ENCODE measurements at places on chromosomes 3 and 15. TPM values are rescaled to one million over a fixed set of nuclear protein-coding genes. Genes with fewer than 3 reads are reported as not detected.

DNA sequence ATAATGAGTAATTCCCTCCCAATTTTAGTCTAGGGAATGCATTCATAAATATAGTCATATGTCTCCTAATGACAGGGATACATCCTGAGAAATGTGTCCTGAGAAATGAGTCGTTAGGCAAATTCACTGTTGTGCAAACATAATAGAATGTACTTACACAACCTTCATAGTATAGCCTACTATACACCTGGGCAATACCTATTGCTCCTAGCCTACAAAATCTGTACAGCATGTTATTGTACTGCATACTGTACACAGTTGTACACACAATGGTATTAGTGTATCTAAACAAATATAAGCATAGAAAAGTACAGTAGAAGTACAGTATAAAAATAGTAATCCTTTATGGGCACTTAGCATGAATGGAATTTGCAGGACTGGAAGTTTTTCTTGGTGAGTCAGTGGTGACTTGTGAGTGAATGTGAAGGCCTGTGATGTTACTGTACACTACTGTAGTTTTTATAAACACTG, 6.6 kb downstream of the DTWD1 start:
- DNase-seq, result no peak

DNA sequence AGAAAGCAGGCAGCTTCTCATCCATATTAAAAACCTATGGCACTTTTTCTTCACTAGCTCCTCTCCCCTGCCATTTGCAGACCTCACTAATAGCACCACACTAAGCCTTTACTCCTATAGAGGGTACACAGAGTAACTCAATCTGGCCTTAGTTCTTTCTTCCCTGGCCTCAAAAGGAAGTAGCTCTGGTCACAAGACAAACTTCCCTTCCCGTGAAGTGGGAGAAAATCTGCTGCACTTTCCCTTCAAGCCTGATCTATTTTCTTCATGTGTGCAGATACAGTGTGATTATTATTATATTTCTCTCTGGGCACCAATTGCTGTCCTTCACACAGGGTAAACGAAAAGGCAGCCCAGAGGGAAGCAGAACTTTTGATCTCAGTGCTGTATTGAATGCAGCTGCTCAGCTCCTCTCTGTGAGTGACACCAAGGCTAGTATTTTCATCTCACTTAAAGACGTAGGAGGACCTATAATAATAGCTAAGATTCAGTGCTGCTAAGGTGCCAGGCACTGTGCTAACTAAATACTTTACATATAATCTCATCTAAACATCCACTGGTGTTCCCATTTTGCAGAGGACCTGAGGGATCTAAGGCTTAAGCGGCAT, 61.9 kb upstream of the RASGRP1 start:
- DNase-seq, result no peak

- DNase-seq, result no peak
These were observed 146.3 kb downstream of the P3H2 start for GRCh38 chr3:189974359-189974758.

DNA sequence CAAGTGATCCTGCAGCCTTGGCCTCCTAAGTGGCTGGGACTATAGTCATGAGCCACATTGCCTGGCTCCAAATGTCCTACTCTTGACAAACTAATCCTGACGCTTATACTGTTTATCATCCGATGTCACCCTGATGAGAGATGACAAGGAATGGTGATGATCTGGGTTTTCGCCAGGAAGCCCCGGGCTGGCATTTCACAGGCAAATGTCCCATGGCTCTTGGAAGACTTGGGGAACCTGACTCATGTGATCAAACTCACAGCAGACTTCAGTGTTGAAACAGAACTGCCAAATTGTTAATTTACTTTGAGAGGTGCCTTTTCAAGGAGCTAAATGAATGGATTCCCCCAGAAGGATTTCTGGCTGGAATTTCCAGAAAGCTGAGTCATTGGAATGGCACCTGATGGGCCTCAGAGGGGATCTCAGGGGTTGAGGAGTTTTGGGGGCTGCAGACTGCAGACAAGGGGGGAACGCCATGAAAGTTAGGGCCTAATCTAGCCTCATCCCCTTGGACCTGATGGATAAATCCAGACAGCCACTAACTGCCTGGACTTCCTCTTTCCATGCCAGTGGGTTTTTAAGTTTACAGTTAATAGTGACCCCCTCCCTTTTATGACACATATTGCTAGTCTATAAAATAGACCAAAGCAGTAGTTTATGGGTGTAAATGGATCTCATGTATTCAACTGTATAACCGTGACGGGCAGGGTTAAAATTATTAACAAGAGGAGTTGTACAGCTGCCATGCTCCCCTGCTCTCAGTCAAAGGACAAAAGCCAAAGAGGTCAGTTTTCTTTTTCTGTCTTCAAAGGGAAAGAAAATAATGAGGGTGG, 146.6 kb downstream of the CHSY1 start:
- DNase-seq, result no peak

DNA sequence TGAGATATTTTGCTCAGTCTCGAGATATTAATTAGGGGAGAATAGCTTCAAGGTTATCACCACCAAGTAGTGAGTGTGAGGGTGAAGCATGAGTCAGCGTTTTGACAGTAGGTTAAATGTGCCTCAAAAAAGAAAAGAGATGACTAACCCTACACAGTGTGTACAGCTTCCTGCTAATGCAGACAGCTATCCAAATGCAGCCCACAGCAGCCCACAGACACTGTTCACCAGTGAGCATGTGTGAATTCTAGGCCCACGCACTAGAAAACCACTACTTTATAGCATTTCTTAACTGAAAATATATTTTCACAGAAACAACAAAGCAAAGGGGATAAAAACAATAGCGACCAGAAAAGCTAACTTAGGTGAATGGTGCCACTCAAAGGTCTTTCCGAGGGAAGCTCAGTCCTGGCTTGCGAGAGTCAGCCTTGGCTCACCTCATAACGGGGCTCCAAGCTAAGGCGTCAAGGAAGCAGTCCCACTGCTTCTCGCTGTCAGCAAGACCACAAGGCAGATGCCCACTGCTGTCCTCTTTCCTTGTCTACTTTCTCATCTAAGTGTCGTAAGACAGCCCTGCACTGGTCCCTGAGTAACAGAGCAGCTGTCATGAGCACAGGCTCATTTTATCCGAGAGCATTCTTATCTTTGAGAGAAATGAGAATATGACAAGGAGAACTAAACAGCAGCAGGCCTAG, 47.6 kb downstream of the TXNRD3 start:
- DNase-seq, result peak; percentile 49

The MLF1 gene
- total RNA-seq, result 2.8 TPM

- no peak for DNase-seq
These were observed 19.0 kb downstream of the GPR156 start for GRCh38 chr3:120265989-120266388.

DNA sequence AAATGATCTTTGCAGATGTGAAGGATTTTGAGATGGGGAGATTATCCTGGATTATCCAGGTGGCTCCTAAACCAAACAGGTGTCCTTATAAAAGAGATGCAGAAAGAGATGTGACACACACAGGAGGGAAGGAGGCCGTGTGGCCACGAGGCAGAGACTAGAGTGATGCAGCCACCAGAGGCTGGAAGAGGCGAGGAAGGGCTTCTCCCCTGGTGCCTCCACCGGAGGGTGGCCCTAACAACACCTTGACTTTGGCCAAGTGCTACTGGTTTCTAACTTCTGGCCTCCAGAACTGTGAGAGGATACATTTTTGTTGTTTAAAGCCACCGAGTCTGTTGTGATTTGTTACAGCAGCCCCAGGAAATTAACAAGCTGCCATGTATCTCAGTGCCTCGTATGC, 127.1 kb downstream of the ASB7 start:
- DNase-seq, result no peak

The C15orf40 gene
- total RNA-seq, result 12.5 TPM

The CEP63 gene
- 25.7 TPM for total RNA-seq

The SLC24A5 gene
- total RNA-seq, result not detected

- DNase-seq, result no peak
These were observed 78.3 kb upstream of the PPP2R3A start for GRCh38 chr3:135887220-135887619.

The CADM2 gene
- not detected for total RNA-seq

DNA sequence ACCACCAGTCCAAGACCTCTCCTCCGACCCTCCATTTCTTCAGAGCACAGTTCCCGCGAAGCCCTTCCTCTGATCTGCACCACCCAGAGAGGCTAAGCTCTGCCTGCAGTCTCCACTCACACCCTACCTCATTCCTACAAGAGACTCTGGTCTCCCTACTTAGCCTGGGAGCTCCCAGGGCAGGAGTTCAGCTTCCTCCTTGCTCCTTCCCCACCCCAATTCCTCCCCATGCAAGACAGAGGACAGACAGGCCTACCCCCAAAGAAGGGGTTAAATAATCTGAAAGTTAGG, 12.6 kb upstream of the VIPR1 start:
- no peak for DNase-seq

DNA sequence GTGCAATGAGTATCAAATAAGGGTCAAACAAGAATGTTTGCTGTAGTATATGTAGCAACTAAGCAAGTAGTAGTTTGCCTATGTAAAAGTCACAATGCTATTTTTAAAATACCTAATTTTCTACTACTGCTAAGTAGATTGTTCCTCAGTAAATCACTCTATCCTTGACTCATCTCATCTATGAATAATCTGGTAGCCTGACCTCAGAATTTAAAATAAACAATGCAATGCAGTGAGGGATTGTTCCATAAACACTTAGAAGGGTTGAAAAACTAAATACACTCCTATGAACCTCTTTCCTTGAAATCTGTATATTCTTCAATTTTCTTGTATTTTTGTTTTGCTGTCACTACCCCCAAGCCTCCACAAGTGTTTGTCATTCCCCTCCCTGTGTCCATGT, 253.3 kb downstream of the TBC1D5 start:
- no peak for DNase-seq

The GOLGA6B gene
- not detected for total RNA-seq

- DNase-seq, result no peak
These were observed 119.4 kb downstream of the LIPC start for GRCh38 chr15:58551084-58551763.

DNA sequence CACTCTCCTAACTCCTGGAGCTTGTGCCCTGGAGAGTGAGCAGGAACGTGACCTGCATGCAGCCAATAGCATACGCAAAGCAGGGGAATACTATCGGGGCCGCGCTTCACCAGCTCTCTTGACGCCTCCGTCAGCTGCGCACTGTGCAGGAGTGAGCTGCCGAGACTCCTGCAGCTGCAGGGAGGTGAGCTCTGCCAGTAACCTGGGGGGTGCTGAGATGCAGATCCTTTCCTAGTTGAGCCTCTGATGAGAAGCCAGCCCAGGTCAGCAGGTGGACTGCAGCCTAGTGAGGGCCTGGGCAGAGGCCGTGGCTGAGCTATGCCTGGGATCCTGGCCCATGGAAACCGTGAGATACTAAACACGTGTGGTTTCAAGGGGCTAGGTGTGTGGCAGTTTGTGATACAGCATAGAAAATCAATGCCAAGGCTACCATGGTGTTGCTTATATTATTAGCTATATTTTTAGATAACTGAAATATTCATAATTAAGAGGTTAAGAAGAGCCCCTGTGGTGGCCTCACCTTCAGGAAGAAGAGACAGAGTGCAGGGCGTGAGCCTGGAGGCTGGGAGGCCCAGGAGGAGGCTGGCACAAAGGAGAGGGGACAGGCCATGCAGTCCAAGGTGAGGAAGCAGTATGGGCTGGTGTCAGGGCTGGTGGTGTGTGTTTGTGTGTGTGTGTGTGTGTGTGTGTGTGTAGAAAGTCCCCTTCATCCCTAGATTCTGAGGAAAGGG, 5.9 kb upstream of the DNAJB8 start:
- no peak for DNase-seq

GRCh38 chr3:137035631-137036030, 77.8 kb downstream of the IL20RB start:
- no peak for DNase-seq

- no peak for DNase-seq
These were observed 90.2 kb upstream of the LINGO1 start for GRCh38 chr15:77722759-77723460.

The C15orf62 gene
- total RNA-seq, result 1.4 TPM

The SEMA4B gene
- 25.0 TPM for total RNA-seq

The GOLGA6A gene
- 0.82 TPM for total RNA-seq

DNA sequence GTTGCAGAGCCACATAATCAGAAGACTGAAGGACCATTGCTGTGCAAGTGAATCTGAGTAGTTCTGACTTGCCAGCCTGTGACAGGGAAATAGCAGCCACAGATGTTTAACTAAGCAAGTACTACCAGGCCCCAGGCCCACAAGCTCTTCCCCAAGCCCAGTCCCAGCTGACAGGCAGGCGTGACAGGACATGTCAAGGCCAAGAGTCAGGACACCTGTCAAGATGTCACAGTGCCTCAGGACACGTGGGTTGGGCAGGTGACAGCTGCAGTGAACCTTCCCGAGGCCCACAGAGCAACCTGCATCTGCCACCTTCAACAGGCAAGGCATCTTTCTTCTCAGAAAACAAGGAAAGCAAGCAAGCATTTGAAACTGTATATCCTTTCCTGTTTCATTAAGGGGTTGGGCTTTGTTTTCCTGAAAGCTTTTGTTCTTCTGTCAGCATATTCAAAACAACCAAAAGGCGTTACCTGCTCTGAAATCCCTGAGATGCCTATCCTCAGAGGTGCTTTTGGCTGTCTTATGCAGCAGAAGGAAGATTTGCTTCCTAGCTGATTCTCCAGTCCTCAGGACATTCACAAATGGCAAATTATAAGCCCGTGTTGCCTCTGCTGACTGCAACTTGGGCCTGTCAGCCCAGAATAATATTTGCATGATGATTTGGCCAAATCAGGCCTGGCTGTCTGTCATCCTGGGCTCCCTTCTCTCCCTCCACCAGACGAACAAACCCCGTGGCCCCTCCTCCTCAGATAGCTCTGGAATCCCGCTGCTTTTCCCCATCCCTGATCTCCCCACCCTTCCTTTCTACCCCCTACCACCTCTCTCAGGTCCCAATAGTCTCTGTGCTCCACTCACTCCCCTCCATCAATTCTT, 171.8 kb upstream of the WNT5A start:
- DNase-seq, result no peak

The TRPM1 gene
- total RNA-seq, result not detected

DNA sequence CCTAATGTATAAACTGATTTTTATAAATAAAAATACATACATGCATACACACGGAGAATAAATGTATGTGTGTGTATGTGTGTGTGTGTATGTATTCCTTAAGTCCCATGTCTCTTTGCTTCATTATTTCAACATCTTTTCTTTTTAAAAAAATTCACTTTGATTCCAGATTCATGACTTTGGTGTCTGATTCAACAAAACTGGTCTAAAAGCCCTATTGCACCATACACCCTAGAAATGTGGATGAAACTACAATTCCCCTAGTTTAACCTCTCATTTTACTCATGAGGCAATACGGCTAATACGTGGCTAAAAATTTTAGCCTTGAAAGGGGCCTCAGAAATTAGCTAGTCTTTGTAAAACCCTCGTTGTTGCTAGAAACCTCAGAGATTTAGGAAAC, 228.1 kb downstream of the ADAMTS9 start:
- DNase-seq, result no peak

The SLC28A2 gene
- total RNA-seq, result not detected

GRCh38 chr3:37731895-37732294, 129.8 kb upstream of the CTDSPL start:
- DNase-seq, result no peak

The ADAMTSL3 gene
- 0.14 TPM for total RNA-seq

Measured in natural killer cell (primary cell).